ENCODE measurements at places on chromosomes 13 and 19.
A peak's percentile ranks its signal among the peaks of the same experiment; 100 is the strongest.

DNA sequence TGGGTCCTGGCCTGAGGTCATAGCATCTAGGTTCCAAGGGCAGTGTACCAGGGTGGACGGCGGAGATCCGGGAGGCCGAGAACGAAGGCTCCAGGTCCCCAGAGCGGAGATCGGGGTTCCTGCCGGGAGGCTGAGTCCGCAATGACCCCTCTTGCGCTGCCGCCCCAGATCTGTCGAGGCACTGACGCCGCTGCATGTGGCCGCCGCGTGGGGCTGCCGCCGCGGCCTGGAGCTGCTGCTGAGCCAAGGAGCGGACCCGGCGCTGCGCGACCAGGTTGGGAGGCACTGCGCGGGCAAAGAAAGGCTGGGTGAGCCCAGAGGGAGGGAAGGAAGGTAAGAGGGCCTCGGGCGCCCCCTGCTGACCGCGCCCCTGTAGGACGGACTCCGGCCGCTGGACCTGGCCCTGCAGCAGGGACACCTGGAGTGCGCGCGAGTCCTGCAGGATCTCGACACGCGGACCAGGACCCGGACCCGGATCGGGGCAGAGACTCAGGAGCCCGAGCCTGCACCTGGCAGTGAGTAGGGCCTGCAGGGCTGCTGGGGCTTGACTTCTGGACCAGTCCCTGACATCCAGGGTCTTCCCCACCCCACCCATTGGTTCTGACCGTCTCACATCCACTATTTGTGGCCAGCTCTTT, 906 bp downstream of the ANKLE1 start:
- H3K27me3 ChIP-seq = no peaks in the 10 kb centered on the region
- H3K36me3 ChIP-seq = peaks cover 6% of the 10 kb centered on the region
- peak; percentile 58 for DNase-seq
- H3K4me1 ChIP-seq = peaks cover 13% of the 10 kb centered on the region
- peak overlapping the region; percentile 77 for H3K4me3 ChIP-seq
- H3K27ac ChIP-seq = no peak overlapping the region

DNA sequence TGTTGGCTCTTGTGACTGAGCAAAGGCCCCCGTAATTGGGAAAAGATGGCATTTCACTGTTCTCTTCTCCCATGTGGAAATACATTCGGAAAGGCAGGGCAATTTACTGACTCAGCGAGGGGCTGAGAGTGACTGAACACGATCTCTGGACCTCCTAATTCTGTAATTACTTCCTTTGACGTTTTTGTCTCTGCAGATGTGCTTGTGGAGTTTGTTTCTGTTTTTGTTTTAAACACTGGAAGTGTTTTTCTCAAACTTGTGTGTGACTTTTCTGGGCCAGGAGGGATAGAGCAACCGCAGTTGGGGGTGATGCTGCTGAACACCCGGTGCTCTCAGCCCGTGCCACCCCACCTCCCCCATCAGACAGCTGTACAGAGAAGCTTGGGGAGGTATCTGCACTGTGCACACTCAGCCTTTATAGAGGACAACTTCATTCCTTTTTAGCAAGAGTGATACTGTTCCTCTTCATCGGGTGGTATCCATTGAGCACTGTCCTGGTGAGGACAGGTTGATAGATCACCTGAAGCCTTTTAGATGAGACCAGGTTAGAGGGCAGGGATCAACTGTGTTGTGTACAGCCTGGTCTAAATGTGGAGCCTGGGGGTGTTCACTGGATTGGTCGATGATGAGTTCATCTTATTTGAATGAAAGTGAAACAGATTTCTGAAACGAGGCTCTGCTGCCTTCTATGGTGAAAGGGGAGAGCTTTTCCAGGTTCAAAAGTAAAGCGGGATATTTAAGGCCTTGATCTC, 117.4 kb downstream of the ESD start:
- H3K27me3 ChIP-seq = no peaks in the 10 kb centered on the region
- H3K27ac ChIP-seq = no peak overlapping the region
- H3K4me3 ChIP-seq = no peak overlapping the region
- DNase-seq = peak; percentile 38

- DNase-seq = no peak
- no peaks in the 10 kb centered on the region for H3K27me3 ChIP-seq
- peaks cover 23% of the 10 kb centered on the region for H3K4me1 ChIP-seq
- peaks cover 19% of the 10 kb centered on the region for H3K36me3 ChIP-seq
Measured at GRCh38 chr19:12778905-12779161, 3.5 kb upstream of the HOOK2 start.

DNA sequence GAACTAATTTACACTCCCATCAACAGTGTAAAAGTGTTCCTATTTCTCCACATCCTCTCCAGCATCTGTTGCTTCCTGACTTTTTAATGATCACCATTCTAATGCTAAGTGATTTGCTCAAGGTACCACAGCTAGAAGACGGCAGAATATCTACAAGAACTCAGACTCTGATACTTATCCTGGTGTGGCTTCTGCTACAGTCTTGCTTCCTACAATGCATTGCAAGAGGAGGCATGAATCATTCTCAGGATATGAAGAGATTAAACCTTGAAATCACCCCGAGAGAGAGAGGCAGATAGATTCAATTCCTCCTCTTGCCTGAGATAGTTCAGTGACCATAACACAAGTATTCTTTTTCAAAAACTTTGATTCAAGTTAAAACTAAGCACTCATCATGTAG, 306.4 kb downstream of the TBC1D4 start:
- DNase-seq = no peak
- no peak overlapping the region for H3K27ac ChIP-seq
- H3K36me3 ChIP-seq = no peaks in the 10 kb centered on the region
- H3K4me1 ChIP-seq = no peaks in the 10 kb centered on the region

DNA sequence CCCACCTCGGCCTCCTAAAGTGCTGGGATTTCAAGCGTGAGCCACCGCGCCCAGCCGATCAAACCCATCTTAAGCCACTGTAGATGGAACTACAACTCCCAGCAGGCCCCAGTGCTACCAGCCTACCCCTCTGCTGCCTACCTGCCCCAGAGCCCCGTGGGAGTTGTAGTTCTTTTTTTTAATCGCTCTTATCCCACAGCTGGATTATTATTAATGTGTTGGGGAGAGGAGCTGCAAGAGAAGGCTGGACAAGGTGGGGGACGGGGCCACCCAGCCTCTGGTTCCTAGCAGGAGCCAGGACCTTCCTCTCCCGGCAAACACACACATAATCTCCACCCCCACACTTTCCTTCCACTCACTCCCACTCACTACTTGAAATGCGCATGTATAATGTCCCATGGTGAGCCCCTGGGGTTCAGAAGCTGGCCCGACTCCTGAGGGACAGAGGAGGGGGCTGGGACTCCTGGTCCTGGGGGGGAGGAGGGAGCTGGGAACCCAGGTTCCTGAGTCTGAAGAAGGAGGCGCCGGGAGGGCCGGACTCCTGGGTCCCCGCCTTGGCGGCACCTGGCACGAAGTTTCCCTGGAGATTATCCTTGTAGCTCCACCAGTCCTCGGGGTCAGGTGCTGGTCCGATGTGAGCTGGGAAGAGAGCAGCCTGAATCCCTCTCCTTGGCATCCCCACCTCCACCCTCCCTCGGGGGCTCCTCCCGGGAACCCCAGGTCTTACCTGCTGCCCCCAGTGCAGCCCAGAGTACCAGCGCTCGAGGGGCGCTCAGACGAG, 958 bp downstream of the CA11 start:
- no peaks in the 10 kb centered on the region for H3K27me3 ChIP-seq
- peak; percentile 56 for DNase-seq
- H3K36me3 ChIP-seq = peaks cover 11% of the 10 kb centered on the region
- peaks cover 50% of the 10 kb centered on the region for H3K4me1 ChIP-seq

DNA sequence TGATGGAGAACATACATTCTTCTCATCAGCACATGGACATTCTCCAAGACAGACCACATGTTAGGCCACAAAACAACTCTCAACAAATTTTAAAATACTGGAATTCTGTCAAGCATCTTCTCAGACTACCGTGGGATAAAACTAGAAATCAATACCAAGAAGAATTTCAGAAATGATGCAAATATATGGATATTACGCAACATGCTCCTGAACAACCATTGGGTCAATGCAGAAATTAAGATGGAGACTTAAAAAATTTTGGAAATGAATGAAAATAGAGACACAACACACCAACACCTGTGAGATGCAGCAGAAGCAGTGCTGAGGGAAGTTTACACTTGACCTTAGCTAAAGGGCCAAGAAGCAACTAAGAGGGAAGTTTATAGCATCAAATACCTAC, 162.8 kb downstream of the CACNA1A start:
- no peaks in the 10 kb centered on the region for H3K36me3 ChIP-seq
- no peaks in the 10 kb centered on the region for H3K4me1 ChIP-seq
- no peak overlapping the region for H3K27ac ChIP-seq
- H3K4me3 ChIP-seq = no peak overlapping the region
- H3K27me3 ChIP-seq = peaks cover 45% of the 10 kb centered on the region

GRCh38 chr13:20192836-20193161, at the start of gene GJB2:
Gene GJB2 (minus strand): TSS chr13:20192938. CDS start chr13:20189581, 3,357 bp downstream.
- peak within 1 kb of the TSS; percentile 72 for H3K4me3 ChIP-seq
- peaks cover 66% of the 10 kb centered on the region for H3K27me3 ChIP-seq
- H3K4me1 ChIP-seq = peaks cover 23% of the 10 kb centered on the region
- no peak within 1 kb of the TSS for H3K27ac ChIP-seq
- no peak for DNase-seq
- H3K36me3 ChIP-seq = no peaks in the 10 kb centered on the region

DNA sequence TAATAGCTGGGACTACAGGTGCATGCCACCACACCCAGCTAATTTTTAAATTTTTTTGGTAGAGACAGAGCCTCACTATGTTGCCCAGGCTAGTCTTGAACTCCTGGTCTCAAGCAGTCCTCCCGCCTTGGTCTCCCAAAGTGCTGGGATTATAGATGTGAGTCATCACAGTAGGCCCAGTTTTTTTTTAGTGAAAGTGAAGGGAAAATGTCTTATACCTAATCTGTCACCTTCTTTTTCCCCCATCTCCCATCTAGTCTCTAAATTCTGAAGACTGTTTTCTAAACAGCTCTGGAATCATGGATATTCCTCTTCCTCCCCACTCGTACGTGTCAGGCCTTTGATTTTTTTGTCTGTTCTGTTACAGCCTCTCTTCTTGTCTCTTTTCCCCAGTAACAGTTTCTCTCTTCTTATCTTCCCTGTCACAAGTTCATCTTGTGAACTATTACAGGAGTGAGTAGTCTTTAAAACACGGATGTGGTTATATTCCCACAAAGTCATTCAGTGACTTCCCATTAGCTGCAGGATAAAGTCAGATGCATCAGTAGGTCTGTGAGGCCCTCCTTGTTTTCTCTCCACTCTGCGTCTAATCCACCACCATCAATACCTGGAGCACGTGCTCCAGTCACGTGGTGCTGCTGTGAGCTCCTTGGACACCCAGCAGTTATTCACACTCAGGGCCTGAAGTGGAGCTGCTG, 2.9 kb downstream of the CDC16 start:
- no peak for DNase-seq
- peak overlapping the region; percentile 27 for H3K4me3 ChIP-seq
- peaks cover 50% of the 10 kb centered on the region for H3K36me3 ChIP-seq
- no peak overlapping the region for H3K27ac ChIP-seq

All from central memory CD8-positive, alpha-beta T cell (primary cell).